CD4-positive, alpha-beta T cell (primary cell): ENCODE measurements at places on chromosomes 5 and 9. TPM values are rescaled to one million over a fixed set of nuclear protein-coding genes. Genes with fewer than 3 reads are reported as not detected.
A peak's percentile ranks its signal among the peaks of the same experiment; 100 is the strongest.

Gene PAXX
- 67.8 TPM for total RNA-seq

Gene CREBRF
- 92.7 TPM for total RNA-seq

Gene CNTNAP3B
- total RNA-seq: not detected

Gene RBM27
- 33.2 TPM for total RNA-seq

Gene FAM81B
- total RNA-seq: not detected

Gene OR1Q1
- total RNA-seq: not detected

Gene ANKRD20A1
- total RNA-seq: 1.6 TPM

DNA sequence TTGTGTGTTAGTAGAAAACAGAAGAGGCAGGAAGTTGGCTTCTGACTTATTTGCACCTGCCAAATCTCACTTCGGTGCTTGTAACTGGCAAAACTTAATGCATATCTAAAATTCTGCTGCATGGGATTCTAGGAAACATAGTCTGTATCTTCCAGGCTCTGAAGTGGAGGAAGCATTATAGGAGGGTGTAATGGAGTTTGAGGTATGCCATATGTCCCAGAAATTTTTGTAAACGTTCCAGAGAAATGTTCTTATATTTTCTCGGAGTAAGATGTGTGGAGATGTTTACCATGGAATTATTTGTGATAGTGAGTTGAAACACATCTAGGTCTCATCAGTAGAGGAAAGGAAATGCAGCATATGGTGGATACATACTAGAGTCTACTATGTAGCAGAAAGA lies 1329.0 kb upstream of the NUDT12 start:
- DNase-seq: no peak
- H3K4me3 ChIP-seq: no peak overlapping the region
- no peaks in the 10 kb centered on the region for H3K4me1 ChIP-seq
- no peaks in the 10 kb centered on the region for H3K27me3 ChIP-seq
- H3K27ac ChIP-seq: no peak overlapping the region
- no peaks in the 10 kb centered on the region for H3K36me3 ChIP-seq

DNA sequence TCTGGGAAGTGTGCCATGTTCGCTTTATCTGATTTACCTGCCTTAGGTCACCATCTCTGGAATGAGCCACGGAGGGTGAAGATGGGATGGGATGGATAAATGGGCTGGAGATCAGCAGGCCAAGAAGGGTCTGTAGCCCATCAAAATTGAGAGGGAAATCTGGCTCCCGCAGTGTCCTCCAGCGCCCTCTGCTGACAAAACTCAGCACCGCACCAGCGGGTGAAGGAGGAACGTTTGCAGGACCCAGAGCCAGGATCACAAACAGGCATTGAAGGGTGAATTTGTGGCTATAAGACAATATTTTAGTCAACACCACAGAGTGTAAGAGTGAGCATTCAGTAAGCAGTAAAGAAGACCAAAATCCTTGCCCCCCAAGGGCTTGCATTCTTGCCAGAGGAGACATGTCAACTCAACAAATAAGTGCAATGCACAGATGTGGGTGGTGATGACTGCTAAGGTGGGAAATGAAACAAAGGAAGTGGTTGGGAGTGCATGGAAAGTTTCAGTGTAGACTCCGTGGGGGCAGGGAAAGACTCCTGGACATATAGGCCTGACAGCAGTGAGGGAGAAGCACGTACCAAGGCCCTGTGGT lies 124.4 kb downstream of the TENT4A start:
- H3K36me3 ChIP-seq: no peaks in the 10 kb centered on the region
- no peak overlapping the region for H3K4me3 ChIP-seq
- H3K27ac ChIP-seq: no peak overlapping the region
- H3K4me1 ChIP-seq: peaks cover 8% of the 10 kb centered on the region
- H3K27me3 ChIP-seq: no peaks in the 10 kb centered on the region

DNA sequence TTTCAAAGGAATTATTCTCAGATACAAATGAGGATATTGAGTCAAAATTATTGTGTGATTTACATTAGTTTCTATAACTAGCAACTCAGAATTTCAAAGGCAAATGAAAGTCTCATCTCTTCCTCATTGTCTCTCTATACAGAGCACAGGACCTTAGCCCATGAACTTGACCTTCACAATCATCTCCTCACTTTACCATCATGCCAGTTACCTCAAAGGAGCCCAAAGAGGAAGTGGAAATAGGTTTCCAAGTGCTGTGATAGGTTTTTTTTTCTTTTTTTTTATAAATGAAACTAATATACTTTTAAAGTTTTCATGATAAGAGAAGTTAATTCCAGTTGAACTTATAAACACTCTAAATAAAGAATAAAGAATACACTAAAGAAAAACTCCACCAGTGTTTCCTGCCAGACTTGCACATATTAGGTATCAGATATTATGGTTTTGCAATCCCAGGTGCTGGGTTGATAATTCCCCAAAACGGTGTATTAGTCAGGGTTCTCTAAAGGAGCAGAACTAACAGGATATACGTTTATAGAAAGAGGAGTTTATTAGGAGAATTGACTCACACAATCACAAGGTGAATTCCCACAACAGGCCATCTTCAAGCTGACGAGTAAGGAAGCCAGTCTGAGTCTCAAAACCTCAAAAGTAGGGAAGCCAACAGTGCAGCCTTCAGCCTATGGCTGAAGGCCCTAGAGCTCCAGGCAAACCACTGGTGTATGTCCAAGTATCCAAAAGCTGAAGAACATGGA lies 50.1 kb upstream of the ADAMTS16 start:
- DNase-seq: no peak
- H3K4me3 ChIP-seq: no peak overlapping the region
- H3K36me3 ChIP-seq: no peaks in the 10 kb centered on the region
- H3K27ac ChIP-seq: no peak overlapping the region
- H3K4me1 ChIP-seq: no peaks in the 10 kb centered on the region

- peaks cover 4% of the 10 kb centered on the region for H3K4me1 ChIP-seq
- no peak overlapping the region for H3K27ac ChIP-seq
- H3K36me3 ChIP-seq: no peaks in the 10 kb centered on the region
- no peak for DNase-seq
- peaks cover 20% of the 10 kb centered on the region for H3K27me3 ChIP-seq
Measured at GRCh38 chr9:87340391-87340790, 157.3 kb upstream of the DAPK1 start.

DNA sequence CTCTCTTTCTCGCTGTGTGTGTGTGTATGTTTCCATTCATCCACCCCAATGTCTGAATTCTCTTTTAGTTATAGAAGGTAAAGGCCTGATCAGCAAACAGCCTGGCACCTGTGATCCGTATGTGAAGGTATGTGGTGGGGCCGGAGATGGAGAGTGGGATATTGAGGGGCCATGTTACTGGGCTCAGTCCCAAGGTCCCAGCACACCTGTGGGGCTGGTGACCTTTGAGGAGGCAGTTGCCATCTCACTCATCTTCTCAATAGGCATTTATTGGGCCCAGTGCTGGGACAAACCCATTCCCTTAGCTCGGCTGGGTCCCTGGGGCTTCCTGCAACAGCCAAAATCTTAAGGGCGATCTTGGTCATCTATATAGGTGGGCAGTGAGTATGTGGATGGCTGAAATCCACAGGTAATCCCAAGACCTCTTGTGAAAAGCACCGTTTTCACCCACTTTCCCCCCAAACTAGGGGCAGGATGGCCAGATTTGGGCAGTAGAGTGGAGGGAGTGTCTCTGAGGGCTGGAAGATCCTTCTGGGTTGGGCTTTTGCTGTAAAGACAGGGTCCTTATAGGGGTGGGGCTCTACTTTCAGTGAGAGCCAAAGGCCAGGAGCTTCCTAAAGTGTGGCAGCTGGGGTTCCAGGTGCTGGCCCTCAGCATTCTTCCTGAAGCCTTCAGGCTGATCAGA lies 19.6 kb downstream of the RGS3 start:
- no peaks in the 10 kb centered on the region for H3K36me3 ChIP-seq
- H3K4me3 ChIP-seq: no peak overlapping the region
- no peaks in the 10 kb centered on the region for H3K27me3 ChIP-seq
- H3K4me1 ChIP-seq: peaks cover 9% of the 10 kb centered on the region
- no peak for DNase-seq

DNA sequence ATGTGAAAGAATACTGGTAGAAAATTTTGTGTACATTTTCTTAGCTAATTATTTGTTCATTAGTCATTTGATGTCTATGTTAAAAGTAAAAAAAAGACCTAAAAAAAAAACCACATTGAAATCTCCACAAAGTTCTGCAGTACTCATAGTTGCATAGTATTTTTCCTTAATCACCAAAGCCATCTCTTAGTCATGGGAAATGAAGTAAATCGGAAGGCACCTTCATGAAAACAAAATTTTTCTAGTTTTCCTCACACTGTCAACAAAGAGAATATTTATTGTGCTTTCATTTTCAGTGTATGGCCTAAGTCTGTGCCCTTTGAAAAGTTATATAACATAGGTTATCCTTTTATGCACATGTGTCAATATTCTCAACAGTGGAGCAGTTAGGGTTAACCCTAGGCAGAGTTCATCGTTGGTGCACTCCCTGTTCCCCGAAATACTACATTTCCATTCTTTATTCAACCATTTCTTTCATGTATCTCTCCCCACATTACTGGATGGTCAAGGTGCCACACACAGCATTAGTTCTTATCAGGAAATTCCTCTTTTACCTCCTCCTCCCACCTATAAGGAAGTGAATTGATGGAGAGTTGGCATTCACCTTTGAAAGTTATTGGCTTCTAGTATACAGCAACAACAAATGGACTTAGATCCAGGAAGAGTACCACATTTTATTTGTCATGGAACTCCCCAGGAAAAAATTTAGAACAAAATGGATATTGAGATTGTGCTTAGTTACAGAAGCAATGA lies 93.1 kb downstream of the NUDT12 start:
- H3K36me3 ChIP-seq: no peaks in the 10 kb centered on the region
- no peak overlapping the region for H3K4me3 ChIP-seq
- H3K4me1 ChIP-seq: no peaks in the 10 kb centered on the region
- no peaks in the 10 kb centered on the region for H3K27me3 ChIP-seq
- H3K27ac ChIP-seq: no peak overlapping the region
- no peak for DNase-seq

GRCh38 chr9:106970219-106970975 lies 107.4 kb downstream of the ZNF462 start:
- no peak for DNase-seq
- H3K4me3 ChIP-seq: no peak overlapping the region
- H3K27me3 ChIP-seq: no peaks in the 10 kb centered on the region
- no peaks in the 10 kb centered on the region for H3K4me1 ChIP-seq
- no peaks in the 10 kb centered on the region for H3K36me3 ChIP-seq
- H3K27ac ChIP-seq: no peak overlapping the region

- no peak overlapping the region for H3K27ac ChIP-seq
- H3K4me3 ChIP-seq: peak overlapping the region; percentile 20
- DNase-seq: no peak
- no peaks in the 10 kb centered on the region for H3K36me3 ChIP-seq
Measured at GRCh38 chr9:121299467-121300282, 31.7 kb downstream of the GSN start.

- DNase-seq: no peak
- no peaks in the 10 kb centered on the region for H3K36me3 ChIP-seq
- H3K27me3 ChIP-seq: no peaks in the 10 kb centered on the region
Measured at GRCh38 chr5:66757219-66757833, 161.1 kb downstream of the MAST4 start.

GRCh38 chr9:79176014-79176697 lies 395.6 kb upstream of the TLE4 start:
- no peak overlapping the region for H3K27ac ChIP-seq
- no peaks in the 10 kb centered on the region for H3K27me3 ChIP-seq
- H3K4me1 ChIP-seq: no peaks in the 10 kb centered on the region

- no peaks in the 10 kb centered on the region for H3K4me1 ChIP-seq
- no peak overlapping the region for H3K27ac ChIP-seq
Measured at GRCh38 chr9:29802454-29802853, 2229.2 kb upstream of the C9orf72 start.

DNA sequence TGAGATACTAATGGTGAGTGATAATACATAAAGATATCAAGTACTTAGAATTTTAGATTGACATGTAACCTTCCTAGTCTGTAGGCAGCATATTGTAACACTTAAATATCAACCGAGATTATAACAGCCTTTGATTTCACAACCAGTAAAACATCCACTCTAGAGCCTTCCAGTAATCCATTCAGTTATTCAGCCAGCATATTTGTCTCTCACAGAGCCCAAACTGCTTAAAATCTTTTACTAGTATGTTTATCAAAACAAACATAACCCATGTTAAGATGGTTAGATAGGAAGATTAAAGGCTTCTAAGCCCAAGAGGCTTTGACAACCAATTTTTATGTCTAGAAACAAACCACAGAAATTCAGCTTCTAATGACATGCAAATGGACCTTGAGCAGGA lies 177.9 kb upstream of the FST start:
- no peak overlapping the region for H3K27ac ChIP-seq
- no peaks in the 10 kb centered on the region for H3K4me1 ChIP-seq
- DNase-seq: no peak

- no peak overlapping the region for H3K4me3 ChIP-seq
- H3K4me1 ChIP-seq: no peaks in the 10 kb centered on the region
- H3K36me3 ChIP-seq: no peaks in the 10 kb centered on the region
- H3K27me3 ChIP-seq: no peaks in the 10 kb centered on the region
Measured at GRCh38 chr9:21653091-21653490, 149.3 kb upstream of the MTAP start.

GRCh38 chr5:120372899-120373298 lies 91.2 kb upstream of the PRR16 start:
- no peaks in the 10 kb centered on the region for H3K36me3 ChIP-seq
- H3K4me3 ChIP-seq: no peak overlapping the region
- H3K27ac ChIP-seq: no peak overlapping the region
- H3K27me3 ChIP-seq: no peaks in the 10 kb centered on the region
- no peaks in the 10 kb centered on the region for H3K4me1 ChIP-seq
- no peak for DNase-seq

GRCh38 chr5:33933723-33934169 lies 2.4 kb upstream of the RXFP3 start:
- H3K36me3 ChIP-seq: no peaks in the 10 kb centered on the region
- H3K4me1 ChIP-seq: peaks cover 7% of the 10 kb centered on the region
- peaks cover 38% of the 10 kb centered on the region for H3K27me3 ChIP-seq
- no peak for DNase-seq

- no peak overlapping the region for H3K27ac ChIP-seq
- DNase-seq: no peak
- H3K4me1 ChIP-seq: no peaks in the 10 kb centered on the region
- no peak overlapping the region for H3K4me3 ChIP-seq
- H3K27me3 ChIP-seq: no peaks in the 10 kb centered on the region
- no peaks in the 10 kb centered on the region for H3K36me3 ChIP-seq
Measured at GRCh38 chr9:79300068-79300467, 271.7 kb upstream of the TLE4 start.

- H3K27me3 ChIP-seq: no peaks in the 10 kb centered on the region
- H3K4me1 ChIP-seq: no peaks in the 10 kb centered on the region
- H3K36me3 ChIP-seq: no peaks in the 10 kb centered on the region
- H3K4me3 ChIP-seq: no peak overlapping the region
Measured at GRCh38 chr5:59066367-59067163, 483.7 kb downstream of the RAB3C start.

DNA sequence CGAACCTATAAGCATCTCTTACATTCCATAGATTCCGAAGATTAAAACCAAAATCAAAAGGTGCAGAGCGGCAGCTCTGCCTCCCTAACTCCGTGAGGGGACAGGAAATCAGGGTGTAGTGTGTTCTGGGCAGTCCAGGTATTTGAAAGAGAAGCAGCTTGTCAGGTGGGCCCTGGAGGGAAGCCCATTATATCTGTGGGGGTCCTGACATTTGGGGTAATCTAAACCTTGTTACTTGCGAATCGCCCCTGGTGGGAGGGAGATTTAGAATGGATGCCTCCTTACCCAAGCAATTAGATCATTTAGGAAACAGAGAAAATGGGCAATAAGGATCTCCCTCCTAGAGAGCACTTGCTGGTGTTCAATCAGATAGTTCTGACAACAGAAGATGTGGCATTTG lies 126.9 kb downstream of the EFNA5 start:
- no peaks in the 10 kb centered on the region for H3K4me1 ChIP-seq
- H3K27ac ChIP-seq: no peak overlapping the region
- no peak for DNase-seq
- no peak overlapping the region for H3K4me3 ChIP-seq
- no peaks in the 10 kb centered on the region for H3K36me3 ChIP-seq
